ENCODE measurements at places on chromosomes 7 and 10.
A peak's percentile ranks its signal among the peaks of the same experiment; 100 is the strongest.

- no peak for DNase-seq
These were observed 101.9 kb upstream of the ARHGAP21 start for GRCh38 chr10:24825551-24825950.

- no peak for DNase-seq
These were observed 65.5 kb downstream of the RALA start for GRCh38 chr7:39688611-39689480.

DNA sequence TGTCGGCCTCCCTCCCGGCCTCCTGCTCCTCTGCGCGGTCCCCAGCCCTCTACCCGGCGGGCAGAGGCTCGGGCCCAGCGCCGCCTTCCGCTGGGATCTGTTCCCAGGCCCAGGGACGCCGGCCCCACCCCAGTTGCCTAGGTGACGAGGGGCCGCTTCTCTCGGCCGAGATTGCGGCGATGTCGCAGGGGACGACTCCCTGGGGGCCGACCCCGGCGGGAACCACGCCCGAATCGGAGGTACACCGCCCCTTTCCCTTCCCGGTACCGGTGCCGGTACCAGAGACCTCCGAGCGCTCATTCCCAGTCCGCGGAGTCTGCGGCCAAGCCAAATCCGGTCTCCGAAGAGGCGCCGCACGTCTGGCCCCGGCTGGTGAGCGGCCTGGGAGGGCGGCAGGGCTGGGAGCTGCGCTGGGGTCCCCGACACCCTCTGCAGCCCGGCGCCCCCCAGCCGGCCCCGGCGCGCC, at the start of gene CABCOCO1:
Gene CABCOCO1, plus strand, starts transcription at position 136 of the 466 bp plus-strand sequence. Its CDS starts 44 bp downstream, at position 180.
- peak; percentile 7 for DNase-seq

GRCh38 chr10:22321924-22322640, 1.2 kb downstream of the BMI1 start:
- DNase-seq, result peak; percentile 38

GRCh38 chr10:91042069-91042468, 121.2 kb upstream of the ANKRD1 start:
- no peak for DNase-seq

GRCh38 chr10:27743012-27743876, 2.4 kb downstream of the MKX start:
- peak; percentile 64 for DNase-seq

GRCh38 chr10:114779803-114780576, 41.6 kb upstream of the FHIP2A start:
- DNase-seq, result no peak

DNA sequence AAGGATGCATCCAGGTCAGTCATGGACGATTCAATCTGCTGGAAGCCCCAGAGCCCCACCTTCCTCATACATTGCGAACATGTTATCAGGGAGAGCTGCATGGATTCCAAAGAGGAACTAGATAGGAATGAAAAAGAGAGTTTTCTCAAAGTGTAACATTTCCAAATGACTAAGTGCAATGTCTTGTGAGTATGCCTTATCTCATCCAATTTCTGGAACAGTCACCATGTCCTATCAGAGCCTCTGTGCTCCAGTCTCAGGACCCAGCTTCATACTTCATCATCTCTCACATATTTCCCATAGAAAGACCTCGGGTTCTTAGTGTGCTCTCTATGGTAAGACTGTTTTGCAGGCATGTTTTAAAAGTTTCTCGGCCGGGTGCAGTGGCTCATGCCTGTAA, 26.8 kb downstream of the ZC3HC1 start:
- no peak for DNase-seq

GRCh38 chr7:119903085-119903484, 369.9 kb upstream of the KCND2 start:
- no peak for DNase-seq

DNA sequence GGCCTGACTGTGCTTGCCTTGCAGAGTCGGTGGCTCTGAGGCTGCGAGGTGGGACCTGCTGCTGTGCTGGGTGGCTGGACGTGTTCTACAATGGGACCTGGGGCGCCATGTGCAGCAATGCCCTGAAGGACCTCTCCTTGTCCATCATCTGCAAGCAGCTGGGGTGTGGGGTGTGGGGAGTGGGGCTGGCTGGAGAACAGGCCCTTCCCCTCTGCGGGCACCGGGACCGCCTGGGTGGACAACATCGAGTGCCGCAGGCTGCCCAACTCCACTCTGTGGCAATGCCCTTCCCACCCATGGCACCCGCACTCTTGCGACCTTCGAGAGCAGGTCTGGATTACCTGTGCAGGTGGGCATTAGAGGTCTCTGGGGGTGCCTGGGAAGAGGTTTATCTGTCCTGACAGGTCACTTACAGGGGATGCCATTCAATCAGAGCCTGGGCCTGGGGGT, 10.9 kb downstream of the SCART1 start:
- DNase-seq, result no peak

- no peak for DNase-seq
These were observed 48.0 kb downstream of the BRAF start for GRCh38 chr7:140876519-140877248.

DNA sequence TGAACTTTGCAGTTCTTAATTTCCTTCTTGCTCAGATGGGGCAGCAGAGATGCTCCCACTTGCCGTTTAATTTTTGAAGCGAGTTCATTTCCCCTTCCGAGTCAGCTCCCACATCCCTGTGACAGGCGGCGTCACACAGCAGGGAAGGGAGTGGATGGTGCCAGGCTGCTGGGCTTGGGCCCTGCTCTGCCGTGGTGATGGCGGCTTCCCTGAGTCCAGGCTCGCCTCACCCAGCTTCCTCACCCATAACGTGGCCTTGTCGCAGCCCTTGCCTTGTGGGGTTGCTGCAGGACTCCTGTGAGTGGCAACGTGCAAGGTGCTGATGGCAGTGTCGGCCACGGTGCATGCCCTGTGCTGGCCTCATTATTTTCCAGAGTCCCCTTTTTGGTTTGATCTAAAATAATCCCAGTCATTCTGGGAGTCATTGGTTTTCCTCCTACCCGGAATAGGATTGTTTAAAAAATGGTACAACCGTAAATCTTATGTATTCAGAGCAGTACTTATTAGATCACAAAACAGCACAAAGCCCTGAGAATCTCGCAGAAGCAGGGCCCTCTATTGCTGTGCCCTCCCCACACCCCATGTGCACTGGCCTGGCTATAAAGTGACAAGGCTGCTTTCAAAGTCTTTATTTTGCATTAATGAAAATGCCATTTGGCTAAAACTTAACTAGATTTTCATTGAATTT, 260.1 kb downstream of the WDR37 start:
- DNase-seq, result no peak

DNA sequence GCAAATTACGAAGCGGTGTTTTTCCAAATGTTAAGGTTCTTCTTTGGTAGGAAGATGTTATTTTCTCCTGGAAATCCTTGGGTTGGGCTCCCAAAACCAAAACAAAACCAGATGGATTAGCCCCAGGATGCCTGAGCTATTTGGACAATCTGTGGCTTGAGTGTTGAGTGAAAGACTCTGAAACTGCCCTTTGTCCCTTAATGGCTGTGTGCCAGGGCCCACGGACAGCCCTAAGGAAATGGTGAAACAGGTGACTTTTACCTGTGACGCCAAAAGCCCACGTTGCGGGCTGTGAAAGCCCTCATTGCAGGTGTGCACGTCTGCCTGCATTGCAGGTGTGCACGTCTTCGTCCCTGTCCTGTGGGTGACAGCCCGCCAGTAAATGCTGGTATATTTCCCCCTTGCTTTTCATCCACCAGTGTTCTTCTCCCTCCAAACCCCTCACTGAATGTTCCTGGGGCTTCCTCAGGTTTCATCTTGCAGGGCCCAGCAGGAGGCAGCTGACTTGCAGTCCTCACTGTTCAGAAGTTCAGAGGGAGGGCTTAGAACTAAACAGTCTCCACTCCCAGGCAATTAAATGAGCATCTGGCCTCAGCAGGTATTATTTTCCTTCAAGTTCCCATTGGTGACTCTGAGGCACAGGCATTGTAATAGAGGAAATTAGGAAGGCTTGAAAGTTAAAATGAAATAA, 10.7 kb downstream of the PFKP start:
- DNase-seq, result no peak

DNA sequence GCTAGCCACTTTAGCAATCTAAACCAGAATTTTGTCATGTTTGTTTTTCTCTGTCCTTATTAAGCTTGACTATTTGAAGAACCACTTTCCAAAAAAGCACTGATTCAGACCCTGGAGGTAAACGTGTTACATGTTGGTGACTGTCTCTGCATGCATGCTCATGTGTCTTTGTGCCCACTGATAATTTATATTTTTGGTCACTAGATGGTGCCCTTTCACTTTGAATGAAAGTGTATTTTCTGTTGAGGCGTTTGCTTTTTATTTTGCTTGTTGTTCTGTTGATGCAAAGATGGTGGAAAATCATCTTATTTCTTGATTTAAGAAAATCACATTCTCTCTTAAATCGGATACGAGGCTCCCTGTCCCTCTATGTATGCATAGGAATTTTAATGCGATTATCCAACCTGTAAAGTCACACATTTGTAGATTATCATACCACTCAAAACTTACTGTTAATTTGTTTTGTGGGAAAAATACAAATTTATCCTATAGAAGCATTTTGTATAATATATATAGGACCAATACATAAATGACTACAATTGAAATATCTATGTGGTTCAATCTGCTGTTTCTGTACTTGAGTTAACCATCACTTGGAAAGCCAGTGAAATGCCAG, 269.3 kb downstream of the BICC1 start:
- DNase-seq, result no peak

- DNase-seq, result no peak
These were observed 33.7 kb downstream of the R3HCC1L start for GRCh38 chr10:98168147-98168546.

- no peak for DNase-seq
These were observed 135.1 kb downstream of the CHN2 start for GRCh38 chr7:29329686-29330085.

DNA sequence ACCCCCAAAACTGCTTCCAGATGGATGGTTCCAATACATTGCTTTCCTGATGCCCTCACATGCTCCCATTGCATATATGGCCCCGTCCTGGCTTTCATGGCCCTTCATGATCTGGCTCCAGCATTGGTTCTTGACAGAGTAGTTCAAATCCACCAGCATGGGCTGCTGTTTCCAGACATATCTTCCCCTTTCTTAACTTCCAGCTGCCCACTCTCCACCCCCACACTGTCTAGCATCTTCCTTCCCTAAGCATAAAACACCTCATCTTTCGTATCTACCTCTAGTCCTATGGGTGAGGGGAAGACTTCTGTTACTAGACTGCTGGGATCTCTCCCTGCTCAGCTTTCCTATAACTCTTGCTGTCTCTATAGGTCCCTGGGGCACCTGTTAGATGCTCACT, 13.2 kb upstream of the GOLGA7B start:
- no peak for DNase-seq

DNA sequence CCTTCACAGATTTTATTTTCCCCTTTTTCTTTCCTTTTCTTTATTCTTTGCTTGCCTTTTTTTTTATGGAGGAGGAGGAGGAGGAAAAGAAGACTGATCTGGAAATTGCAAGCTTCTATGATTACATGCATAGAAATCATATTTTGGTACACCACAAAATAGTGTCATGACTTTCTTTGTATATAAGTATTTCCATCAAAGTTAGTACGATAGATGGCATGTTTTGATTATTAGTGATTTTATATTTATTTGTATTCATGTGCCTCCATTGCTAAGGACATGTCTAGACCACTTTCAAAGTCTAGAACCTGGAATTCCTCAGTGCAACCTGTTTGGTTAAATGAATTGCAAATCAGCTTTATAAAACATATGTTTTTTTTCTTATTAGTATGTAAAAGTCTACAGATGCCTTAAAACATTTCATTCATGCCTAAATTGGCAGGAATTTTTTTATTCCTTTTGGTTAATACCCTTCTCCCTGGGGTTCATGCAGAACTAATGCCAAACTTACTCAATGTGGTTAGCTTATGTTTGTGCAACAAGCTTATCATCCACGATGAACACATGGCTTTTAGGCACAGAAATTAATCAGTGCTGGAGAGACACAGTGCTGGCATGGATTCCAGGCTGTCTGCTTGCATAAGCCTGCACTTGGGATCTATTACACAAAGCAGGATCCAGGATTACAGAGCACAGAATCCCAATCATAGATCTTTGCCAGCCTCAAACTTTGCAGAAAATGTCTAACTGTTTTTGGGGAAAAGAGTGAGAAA, 213.1 kb downstream of the CHRM2 start:
- DNase-seq, result no peak

GRCh38 chr7:88791891-88792290, 3.6 kb downstream of the TEX47 start:
- no peak for DNase-seq

- peak; percentile 5 for DNase-seq
These were observed 59.7 kb upstream of the RAB11FIP2 start for GRCh38 chr10:118106426-118106825.

DNA sequence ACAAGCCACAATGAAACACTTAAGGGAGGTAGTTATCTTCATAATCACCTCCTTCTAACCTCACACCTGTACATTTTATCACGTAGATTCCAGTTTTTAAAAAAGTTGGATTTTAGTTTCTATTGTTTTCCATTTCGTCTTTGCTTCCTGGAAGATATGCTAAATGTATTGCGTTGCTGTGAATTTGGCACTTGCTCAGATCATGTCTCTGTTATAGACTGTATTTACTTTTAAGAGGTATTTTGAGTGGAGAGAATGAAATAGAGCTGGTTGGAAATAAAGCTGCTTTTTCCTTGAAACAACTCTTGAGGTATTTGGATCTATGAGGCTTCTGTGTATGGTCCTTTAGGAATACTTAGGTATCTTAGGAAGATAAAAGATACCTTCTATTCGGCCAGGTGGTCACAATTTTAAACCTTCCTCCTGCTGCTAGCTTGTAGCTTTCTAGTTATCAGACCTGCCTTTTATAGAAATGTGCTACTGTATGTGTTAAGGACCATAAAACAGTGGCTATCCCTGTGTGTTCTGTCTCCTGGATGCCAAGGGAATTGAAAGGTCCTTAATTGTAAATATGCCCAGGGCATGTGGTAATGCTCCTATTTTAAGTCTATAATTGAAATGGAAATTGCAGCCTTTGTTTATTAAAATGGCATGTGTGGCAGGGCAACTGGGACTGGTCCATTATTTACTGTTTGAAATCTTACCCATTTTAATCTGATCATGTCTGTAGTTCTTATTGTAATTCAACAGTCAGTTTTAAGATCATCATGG, 147.7 kb downstream of the SND1 start:
- DNase-seq, result no peak

GRCh38 chr7:38129579-38129978, 48.5 kb upstream of the STARD3NL start:
- no peak for DNase-seq

DNA sequence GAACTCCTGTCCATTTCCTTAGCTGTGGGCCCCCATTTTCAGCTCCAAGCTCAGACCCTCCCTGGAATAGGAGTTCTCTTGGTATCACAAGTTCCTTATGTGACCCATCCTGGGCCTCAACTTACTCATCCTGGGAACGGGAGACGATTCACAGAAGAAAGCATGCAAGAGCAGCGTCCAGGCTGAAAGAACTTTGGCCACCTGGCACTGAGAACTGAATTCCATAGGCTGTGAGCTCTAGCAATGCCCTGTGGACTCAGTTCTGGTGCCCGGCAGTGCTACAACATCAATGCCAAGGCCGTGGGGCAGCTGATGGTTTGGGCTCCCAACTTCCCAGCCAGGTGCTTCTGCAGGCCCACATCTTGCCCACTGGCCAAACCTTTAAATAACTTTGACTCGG, 3.9 kb upstream of the CUEDC2 start:
- no peak for DNase-seq

GRCh38 chr7:47227762-47228177, 354.1 kb downstream of the TNS3 start:
- no peak for DNase-seq

- peak; percentile 39 for DNase-seq
These were observed 95.7 kb downstream of the ELAPOR2 start for GRCh38 chr7:86963599-86964230.
